ENCODE measurements at places on chromosomes 1 and 21.
A peak's percentile ranks its signal among the peaks of the same experiment; 100 is the strongest.

GRCh38 chr21:43639470-43640353 lies 19.6 kb downstream of the HSF2BP start:
- DNase-seq, result no peak

DNA sequence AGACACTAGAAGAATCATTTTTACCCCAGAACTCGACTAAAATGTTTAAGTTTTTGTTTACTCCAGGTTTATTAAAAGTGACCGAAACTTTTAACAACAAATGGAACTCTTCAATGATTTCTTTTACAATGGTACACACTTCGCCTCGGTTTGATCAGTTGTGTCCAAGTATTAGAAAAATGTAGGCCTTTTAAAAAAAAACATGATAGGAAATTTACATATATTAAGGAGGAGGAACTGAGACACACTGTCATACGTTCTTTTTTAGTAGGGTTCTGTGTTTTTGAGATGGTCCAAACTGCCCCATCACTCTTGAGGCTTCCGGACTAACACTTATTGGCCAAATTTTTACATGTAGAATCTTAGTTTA lies 1.3 kb downstream of the PRDM2 start:
- DNase-seq, result no peak

DNA sequence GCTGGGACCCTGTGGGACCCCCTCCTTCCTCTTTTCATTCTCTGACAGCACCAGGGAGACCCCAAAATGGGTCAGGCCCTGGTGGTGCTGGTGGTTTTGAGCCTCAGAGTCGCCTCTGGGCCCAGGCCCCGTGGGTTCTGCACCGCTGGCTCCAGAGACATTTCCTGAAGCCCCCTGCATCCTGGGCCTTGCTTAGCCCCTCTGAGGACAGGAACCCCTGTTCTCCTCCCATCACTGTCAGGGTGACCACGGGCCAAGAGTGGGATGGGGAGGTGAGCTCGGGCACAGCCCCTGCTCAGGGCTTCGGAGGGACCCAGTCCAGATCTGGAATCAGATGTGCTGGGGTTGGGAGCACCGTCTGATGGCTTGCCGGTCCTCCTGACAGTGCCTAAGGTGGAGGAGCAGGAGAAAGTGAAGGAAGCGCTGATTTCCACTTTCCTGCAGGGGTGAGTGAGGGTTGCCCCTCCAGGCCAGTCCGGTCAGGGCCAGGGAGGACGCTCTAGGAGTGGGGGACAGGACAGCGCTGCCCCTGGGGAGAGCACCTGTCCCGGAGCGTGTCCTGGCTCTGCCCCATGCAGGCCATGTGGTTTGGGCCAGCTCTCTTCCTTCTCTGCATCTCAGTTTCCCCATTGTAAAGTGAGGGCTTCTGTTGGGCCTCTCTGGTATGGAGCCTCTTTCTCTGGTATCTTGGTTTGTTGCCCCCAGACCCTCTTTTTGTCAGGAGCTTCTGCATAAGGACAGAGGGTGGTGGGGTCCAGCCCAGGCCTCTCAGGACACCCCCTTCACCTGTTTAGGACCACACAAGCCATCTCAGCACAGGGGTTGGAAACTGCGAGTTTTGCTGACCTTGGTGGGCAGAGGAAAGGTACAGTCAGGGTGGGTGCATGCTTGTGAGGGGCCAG lies 71.0 kb downstream of the TRIM11 start:
- no peak for DNase-seq

GRCh38 chr21:44334329-44335030 lies 4.7 kb downstream of the CFAP410 start:
- peak; percentile 65 for DNase-seq

DNA sequence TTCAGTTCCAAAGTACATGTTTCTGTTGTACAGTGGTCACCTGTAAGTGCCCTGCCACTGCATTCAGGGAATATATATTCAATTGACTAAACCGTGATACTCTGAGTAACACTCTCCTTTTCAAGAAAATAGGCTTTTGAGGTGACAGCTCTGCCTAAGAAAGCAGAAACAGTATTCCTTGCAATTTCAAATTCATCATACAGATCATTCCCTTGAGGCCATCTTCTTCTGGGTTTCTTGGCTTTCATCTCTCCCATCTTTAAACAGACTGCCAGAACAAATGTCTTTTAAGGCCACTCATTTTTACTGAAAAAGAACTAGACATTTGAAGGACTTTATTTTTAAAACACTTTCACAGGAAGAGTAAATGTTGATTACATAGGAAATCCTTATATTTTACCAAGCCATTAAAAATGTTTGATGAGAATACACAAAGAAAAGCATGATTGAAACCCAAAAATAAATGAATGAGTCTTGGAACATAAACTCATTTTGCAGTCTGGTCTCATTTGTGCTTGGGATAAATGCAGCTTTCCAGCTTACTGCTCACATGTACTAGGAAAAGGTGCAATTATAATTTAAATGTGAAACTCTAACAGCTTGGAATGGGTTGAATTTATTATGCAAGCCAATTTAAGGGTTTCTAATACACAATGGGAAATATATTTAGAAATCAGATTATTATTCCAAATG lies 34.7 kb downstream of the PLPPR5 start:
- DNase-seq, result no peak

- no peak for DNase-seq
Measured at GRCh38 chr1:20446796-20447195, 39.2 kb downstream of the CAMK2N1 start.

DNA sequence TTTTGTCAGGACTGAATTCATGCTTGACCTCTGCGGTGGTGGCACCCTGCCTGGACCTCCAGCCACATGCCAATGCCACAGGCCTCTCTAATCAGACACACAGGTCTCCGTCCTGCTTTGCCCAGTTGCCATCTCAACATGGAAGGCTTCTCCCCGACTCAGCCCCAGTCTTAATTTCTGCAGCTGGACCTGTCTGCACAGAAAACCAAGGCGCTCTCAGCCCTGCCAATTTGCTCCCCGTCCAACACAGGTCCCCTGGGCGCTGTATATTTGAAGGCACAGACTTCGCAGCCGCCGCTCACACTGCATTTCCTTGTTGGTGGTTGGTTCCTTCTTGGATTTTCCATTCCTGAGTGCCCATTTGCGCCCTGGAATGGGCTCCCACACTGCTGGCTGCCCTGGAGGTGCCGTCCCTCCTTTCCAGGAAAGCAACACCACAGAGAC lies 28.0 kb upstream of the PLEKHG5 start:
- DNase-seq, result peak; percentile 77

DNA sequence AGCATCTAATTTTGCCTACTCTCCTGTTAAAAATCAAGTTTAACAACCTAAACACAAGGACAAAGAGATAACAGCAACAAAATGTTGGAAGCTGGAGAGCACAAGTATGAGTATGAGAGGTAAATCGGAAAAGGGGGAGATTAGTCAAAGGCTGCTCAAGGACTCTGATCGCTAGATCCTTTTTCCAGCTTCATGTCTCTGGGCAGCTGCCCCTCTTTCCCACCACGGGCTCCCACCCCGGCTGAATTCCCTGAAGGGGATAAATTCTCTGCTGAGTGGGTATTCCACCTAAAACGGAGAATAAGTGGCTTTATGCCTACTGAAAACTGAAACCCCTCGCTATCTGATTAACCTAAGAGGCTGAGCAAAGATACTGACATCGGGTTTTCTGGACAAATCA lies 696 bp upstream of the CTBS start:
- peak; percentile 11 for DNase-seq

GRCh38 chr1:176543360-176544129 lies 80.6 kb downstream of the PAPPA2 start:
- no peak for DNase-seq

- DNase-seq, result peak; percentile 66
Measured at GRCh38 chr1:161285521-161285920, 24.2 kb downstream of the MPZ start.

DNA sequence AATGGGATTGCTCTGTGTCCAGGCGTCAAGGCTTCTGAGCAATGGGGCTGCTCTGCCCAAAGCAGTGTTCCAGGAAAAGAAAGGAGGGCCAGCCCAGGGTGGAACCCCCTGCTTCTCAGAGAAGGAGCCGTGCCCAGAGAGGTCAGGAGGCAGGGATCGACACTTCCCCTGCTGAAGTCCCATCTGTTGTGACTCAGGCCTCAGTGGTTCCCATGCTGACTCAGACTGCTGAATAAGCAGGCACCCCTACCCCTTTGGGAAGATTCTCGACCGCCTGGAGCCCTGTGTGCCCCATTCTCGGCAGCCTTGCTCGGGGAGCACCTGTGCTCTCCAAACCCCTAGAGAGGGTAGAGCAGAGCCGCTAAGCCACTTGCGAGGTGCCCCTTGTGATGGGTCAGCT lies 23.9 kb downstream of the PKP1 start:
- DNase-seq, result no peak

All from NCI-H69 (cell line).